Activated CD8-positive, alpha-beta T cell treated with anti-CD3 and anti-CD28 coated beads for 36 hours (primary cell): ENCODE measurements at places on chromosomes 13 and 19. TPM values are rescaled to one million over a fixed set of nuclear protein-coding genes. Genes with fewer than 3 reads are reported as not detected.

- DNase-seq, result no peak
These were observed 86.2 kb downstream of the IRS2 start for GRCh38 chr13:109700176-109700575.

DNA sequence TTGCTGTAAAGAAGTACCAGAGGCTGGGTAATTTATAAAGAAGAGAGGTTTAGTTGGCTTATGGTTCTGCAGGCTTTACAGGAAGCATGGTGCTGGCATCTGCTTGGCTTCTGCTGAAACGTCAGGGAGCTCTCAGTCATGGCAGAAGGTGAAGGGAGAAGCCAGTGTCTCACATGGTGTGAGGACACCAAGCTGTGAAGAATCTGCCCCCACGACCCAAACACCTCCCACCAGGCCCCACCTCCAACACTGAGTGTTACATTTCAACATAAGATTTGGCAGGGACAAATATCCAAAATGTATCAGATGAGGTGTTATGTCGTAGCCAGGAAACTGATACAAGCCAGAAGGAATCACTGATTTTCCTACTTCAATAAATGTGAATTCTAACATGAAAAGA, 136.5 kb downstream of the CYSLTR2 start:
- no peak for DNase-seq

DNA sequence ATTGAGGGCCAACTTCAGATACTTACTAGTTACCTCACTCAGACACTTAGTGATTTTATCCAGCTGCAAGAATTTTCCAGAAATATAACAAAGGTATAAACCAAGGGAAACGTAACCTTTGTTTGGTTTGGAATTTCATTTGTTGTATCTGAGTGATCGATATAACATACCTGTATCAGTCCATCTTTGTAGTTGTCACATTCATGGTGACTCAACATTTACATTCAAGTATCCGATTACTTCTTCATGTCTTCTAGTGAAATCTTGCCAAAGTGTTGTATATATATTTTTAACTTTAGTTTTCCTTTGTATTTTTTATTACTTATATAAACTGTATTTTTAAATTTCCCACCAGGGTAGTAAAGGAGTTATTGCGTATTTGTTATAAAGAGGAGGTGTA, 16.9 kb upstream of the MYCBP2 start:
- no peak for DNase-seq

The SIGLEC5 gene
- not detected for total RNA-seq

The ZNF43 gene
- 28.6 TPM for total RNA-seq
